ENCODE measurements at places on chromosomes 1 and 21.

- DNase-seq: no peak
Measured at GRCh38 chr1:37425221-37425620, 49.2 kb upstream of the ZC3H12A start.

GRCh38 chr21:39034590-39035536, 148.4 kb downstream of the PSMG1 start:
- no peak for DNase-seq

- no peak for DNase-seq
Measured at GRCh38 chr1:44719318-44719717, 11.7 kb downstream of the RNU5D-1 start.

GRCh38 chr1:198903621-198904020, 264.8 kb downstream of the PTPRC start:
- no peak for DNase-seq

- DNase-seq: no peak
Measured at GRCh38 chr1:44790968-44791801, 3.2 kb upstream of the BEST4 start.

DNA sequence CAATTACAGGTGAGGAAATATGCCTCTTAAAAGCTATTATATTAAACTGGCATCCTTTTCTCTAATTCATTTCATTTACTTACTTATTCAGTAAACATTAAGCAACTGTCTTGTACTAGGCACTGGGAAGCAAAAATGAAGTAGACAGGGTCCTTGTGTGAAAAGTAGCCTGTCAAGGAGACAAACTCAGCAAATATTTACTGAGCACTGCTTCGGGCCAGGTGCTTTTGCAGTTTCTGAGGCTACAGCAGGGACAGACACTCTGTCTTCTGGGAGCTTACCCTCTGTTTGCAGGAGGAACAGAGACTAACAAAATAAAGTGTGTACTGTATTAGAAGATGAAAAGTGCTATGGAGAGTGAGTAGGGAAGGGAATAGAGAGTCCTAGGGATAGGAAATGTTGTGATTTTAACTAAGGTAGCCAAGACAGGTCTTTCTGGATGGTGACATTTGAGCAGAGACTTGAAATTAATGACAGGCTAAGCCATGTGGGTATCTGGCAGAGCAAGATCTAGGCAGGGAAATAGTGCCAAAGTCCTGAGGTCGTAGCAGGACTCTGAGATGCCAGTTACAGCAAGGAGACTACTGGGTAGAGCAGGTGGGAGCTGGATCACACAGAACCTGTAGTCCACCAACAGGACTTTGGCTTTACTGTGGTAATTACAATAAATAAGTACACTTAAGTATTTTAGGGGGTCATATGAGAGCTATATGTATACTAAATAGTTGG, 133.0 kb downstream of the ITSN1 start:
- DNase-seq: no peak

- no peak for DNase-seq
Measured at GRCh38 chr21:38272215-38272614, 15.4 kb downstream of the KCNJ15 start.

DNA sequence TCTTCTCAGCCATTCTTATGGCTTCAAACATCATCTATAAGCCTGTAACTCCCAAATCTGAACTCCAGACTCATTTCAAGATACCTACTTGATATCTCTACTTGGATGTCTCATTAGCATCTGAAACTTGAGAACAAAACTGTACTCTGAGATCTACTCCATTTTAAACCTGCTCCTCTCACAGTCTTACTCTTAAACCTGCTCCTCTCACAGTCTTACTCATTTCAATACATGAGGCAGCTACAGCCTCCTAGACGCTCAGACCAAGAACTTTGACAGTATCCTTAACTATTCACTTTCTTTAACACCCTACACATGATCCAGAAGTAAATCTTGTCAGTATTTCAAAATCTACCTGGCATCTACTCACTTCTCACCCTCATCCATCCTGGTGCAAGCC, 54.3 kb downstream of the NBPF6 start:
- DNase-seq: no peak

- DNase-seq: no peak
Measured at GRCh38 chr1:4367230-4367777, 287.1 kb upstream of the AJAP1 start.

GRCh38 chr1:44227211-44227610, 13.9 kb downstream of the DMAP1 start:
- DNase-seq: peak; percentile 34

DNA sequence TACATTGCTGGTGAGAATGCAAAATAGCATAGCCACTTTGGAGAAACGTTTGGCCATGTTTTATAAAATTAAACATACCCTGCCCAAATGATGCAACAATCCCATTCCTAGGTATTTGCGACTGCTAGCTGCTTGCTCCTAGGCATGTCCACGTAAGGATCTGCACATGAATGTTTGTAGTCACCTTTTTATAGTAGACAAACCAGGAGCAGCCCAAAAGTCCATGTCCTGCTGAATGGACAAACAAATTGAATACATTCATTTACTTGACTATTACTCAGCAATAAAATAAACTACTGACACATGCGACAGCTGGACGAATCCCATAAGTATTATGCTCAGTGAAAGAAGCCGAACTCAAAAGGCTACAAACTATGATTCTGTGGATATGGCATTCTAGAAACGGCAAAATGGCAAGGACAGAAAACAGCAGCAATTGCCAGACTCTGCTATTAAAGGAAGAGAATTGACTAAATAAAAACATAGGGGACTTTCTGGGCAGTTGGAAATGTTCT, 161.9 kb upstream of the GALNT2 start:
- DNase-seq: no peak

DNA sequence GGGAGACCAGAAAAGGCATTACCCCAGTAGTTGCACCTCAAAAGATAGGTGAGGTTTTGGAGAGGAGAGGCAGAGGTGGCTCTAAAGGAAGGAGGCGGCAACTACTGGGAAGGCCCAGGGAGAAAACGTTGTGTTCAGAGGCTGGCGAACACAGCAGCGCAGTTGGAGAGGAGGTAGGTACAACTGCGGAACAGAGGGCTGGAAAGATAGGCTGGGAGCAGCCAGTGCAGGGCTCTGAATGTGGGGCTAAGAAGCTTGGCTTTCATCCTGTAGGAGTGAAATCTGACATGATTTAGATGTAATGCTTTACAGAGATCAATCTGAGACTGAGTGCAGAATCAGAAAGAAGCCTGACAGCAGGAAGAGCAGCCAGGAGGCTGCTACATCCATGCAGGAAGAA, 13.0 kb downstream of the RIMS3 start:
- no peak for DNase-seq

DNA sequence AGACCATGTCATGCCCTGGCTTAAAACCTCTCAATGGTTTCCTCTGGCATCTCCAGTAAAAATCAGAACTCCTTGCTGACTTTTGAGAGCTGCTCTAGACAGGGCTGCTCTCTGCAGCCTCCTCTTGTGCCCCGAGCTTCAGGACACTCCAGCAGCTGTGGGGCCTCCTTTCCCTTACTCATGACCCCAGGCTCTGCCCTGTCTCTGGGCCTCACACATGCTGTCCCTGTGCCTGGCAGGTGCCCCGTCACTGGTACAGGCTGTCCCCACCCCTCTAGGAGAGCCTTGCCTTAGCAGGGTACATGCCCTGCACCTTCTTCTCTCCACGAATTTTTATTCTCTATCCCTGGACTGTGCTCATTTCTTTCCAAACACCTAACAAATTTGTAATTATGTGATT, 43.2 kb downstream of the HIVEP3 start:
- DNase-seq: no peak

DNA sequence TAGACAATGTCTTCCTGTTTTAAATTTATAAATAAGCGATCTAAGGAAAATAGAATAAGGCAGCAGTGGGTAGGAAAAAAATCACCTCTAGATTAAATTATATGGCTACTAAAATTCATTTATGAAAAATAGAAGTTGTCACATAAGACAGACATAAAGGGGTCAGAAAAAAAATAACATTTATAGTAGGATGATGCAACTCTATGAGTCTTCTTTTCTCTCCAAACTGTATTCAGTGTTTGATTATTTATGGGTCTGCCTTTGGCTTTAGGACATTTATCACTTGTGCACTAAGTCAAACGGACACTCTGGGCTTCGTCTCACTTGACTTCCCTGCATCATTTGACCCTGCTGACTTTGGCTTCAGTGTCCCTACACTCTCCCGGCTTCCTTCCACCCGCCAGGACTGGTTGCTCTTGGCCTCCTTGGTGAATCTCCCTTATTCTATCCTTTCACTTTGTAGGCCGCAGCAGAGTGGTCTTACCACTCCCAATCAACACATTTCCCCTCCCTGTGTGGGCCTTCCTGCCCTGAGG, 47.0 kb upstream of the DESI2 start:
- no peak for DNase-seq

- DNase-seq: peak; percentile 95
Measured at GRCh38 chr1:26275580-26276431, 4.1 kb upstream of the SH3BGRL3 start.

GRCh38 chr1:203671521-203672278, 45.1 kb downstream of the ATP2B4 start:
- no peak for DNase-seq

- no peak for DNase-seq
Measured at GRCh38 chr1:60055336-60055735, 18.2 kb downstream of the C1orf87 start.

DNA sequence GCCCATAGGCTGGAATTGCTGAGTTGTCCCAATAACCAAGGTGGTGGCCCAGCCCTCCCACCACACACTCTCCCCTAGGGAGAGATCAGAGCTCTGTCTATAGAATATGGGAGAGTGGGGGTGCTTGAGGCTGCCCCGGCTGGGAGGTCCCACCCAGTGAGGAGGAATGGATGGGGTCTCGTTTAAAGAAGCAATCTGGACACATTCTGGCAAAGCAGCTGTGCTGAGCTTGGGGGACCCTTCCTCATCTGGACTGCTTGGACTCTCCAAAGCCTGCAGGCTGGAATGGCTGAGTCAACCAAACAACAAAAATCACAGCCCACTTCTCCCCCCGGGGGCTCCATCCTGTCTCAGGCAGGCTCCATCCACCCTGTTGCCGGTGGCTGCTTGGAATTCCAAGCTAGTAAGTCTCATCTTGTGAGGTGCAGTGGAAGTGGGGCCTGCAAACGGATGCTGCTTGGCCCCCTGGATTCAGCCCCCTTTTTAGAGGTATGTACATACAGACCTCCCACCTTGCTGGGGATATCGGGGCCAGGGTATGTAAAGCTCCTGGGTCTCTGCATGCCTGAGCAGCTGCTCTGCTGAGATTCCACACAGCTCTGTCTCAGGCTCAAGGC, 67.1 kb upstream of the FAM78B start:
- no peak for DNase-seq

DNA sequence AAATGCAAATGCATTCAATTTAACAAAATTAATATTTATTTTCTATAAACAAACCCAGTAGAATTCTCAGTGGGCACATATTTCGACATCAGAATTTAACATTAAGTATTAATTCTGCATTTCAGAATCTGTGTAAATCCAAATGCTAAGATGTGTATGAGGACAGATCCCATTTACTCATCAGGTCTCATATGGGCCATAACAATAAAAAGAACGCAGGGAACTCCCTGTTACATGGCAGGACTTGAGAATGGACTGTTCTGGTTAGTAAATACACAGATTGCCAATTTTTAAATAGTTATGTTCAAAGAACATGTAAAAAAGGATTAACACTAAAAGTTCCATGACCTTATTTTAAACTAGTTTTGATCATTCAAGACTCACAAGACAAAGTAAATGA, 104.0 kb downstream of the SLC30A10 start:
- no peak for DNase-seq

DNA sequence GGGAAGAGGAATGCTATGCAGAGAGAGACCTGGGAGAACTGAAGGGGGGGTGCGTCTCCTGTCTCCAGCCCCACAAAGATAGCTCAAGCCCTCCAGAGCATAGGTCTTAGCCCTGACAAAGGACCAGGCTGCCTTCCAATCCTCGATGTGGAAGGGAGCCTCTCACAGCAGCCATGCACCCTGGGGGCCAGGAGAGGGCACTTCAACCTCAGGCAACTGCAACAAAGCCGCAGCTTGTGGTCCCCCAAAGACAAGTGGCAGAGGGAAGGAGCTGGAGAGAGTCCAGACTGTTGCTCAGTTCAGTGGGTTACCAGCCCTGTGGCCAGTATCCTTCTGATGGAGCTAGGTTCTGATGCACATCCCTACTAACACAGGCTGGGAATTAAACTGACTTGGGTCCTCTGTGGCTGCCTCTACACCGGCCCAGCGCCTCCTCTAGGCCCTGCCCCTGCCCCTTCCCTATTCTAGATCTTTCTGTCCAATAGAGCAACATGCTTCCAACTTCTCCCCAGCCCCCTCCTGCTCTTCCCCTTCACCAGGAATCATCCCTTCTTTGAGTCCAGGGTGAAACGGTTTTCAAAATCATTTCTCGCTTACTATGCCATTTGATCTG, 100.7 kb upstream of the SPATA6 start:
- peak; percentile 28 for DNase-seq

DNA sequence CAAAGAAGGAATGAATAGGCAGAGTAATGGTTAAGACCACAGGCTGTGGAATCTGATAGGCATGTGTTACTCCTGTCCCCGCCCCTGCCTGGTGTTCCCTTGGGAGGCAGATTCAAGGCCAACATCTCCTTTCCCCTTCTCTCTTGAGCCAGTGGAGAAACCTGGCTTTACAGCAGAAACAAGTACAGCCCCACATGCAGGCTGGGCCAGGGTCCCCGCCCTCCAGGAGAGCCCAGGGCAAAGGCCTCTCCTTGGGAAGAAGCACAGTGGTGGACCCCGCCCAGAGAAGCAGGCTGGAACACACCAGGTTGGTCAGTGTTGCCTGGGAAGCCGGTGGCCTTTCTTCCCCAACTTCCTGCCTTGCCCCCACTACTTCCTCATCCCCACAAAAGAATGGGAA, 6.8 kb downstream of the C1orf167 start:
- no peak for DNase-seq

DNA sequence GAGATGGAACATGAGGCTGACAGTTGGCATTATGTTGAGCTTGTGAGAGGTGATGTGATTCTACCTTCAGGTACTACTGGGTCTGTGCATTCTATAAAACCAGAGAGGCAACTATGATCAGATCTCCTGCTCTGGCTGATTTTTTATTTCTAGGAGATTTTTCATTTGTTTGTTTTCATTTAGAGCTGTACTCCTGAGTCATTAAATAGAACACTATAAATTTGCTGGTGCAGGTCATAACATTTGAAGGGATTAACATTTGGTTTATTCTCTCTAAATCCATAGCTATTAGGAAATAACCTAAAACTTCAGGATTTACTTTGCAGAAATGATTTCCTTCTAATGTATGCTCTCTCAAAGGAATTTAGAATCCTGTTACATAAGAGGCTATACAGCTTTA, 42.9 kb downstream of the MAGI3 start:
- no peak for DNase-seq

- no peak for DNase-seq
Measured at GRCh38 chr1:223618680-223619079, 46.8 kb downstream of the CAPN8 start.

GRCh38 chr1:156106624-156107488, 7.7 kb upstream of the LMNA start:
- peak; percentile 42 for DNase-seq
